ENCODE measurements at places on chromosomes 5 and 9.

DNA sequence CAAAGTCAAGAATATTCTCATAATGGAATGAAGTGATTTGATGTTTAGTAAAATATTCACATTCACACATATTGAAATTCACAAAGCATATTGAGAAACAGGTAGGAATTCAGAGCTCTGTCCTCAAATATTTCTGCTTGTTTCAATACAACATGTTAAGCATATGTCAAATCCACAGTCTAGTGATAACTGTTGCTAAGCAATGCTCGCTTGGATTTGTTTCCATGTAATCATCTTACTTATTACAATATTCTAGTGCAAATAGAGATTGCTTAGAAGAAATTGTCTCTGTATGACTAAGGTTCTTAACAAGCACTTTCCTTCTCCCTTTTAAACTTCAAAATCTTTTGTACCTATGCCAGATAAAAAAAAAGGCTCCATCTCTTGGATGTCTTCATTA lies 995.7 kb downstream of the CDH18 start:
- no peak for DNase-seq

DNA sequence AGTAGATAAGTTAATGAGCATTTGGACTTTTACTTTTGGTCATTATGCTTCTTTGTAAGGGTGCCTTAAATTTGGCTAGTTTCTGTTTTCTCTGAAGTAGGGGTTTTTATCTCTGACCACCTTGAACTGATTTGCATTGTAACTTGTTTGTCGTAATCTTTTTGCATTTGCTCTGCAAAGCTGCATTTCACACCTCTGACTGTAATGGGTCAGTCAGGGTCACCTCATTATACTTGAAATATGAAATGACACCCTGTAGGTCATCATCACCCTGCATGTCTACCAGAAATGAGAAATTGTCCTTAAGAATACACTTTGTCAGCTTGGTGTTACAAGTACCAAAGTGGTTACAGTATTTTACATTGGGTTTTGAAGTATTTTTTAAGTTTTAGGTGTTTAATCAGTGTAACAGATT lies 74.0 kb downstream of the KCNN2 start:
- no peak for DNase-seq

DNA sequence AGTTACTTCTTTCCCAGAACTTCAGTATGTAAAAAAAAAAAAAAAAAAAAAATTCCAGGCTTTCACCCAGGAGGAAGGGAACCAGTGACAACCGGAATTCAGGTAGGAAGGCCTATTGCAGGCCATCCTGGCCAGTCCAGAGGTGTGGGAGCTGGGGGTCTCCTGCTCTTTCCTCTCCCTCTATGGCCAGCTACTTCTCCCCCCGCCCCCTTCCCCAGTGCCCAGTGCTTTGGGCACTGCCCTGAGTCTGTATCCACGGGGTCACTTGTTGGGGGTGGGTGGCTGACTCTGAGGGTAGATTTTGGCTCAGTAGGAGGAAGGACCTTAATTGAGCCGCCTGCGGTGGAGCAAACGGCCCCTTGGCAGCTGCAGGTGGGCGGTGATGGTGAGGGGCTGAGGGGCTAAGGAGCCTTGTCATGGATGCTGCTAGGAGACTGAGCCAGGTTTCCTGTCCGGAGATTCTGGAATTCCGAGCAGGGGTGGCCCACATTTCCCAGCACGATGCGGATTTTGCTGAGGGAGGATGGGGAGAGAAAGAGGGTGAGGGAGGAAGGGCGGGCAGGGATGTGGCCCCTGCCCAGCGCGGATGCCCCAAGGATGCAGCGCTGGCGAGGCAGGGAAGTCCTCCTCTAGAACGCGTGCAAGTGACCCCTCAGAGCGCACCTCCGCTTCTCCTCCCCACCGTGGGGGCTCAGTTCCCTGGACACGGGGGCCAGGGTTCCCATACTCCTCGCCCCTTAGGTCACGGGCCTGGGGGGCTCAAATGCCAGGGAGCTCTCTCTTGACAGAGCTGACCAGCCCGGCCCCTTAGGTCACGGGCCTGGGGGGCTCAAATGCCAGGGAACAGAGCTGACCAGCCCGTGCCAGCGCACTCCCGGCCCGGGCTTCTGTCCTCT lies 1.2 kb upstream of the PHF2 start:
- no peak for DNase-seq

- DNase-seq: no peak
These were observed 32.5 kb upstream of the MIER3 start for GRCh38 chr5:56984445-56984844.

DNA sequence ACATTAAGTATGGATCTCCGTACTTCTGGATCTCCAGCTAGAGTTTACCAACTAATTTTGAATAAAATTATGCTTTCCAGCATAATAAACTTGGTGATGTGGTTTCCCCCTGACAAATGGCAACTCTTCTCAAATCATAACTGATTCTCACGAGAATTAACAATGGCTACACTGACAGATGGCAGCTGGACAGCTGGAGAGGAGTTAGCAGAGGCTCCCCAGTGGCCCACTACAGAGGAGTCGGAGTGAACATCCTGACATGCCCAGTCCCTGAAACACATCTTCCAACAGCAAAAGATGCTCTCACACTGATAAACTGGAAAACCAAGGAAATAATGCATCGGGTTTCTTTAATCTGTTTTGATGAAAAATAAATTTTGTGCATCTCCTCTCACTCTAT lies 239.6 kb downstream of the MAN2A1 start:
- DNase-seq: no peak

DNA sequence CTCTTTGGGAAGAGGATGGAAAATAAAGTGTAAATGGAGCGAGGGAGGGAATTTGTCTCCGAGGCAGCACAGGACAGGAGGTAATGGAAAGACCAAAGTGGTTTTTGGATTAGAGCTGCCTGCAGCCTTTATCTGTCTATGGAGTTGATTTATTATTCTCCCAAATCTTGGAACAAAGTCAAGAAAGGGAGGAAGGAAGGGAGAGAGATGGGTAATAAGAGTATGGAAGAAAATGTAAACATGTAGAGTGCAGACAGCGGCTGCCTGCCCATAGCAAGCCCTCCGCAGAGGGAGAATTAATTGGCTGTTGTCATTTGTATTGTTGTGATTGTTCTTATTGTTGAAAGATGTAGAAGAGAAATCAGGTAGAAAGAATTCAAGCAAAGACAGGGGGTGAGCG lies 15.7 kb downstream of the KCNIP1 start:
- no peak for DNase-seq

DNA sequence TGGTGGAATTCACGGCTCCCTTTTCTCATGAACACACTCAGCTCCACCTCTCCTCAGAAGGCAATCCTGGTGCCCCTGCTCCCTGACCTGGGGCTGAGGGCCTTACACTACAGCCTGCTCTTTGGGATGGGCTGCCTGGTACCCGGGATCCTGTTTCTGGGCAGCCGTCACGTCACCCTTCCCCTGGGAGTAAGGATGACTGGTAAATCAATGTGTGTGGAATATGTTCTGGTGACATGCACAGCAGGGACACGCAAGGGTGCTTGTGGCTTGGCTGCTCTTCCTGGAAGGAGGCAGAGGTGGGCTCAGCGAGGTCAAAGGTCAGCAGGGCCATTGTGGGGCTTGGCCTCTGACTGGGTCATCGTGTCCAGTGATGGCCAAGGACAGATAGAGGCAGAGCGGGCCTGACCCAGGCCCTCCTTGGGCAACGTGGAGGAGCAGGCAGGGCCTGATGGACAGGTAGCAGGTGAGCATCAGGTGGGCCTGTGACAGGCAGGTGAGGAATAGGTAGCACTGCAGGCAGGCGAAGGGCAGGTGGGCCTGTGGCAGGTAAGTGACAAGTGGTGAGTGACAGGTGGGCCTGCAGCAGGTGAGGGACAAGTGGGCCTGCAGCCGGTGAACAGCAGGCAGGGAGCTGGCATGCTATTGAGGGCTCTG lies 399.4 kb upstream of the IRX4 start:
- DNase-seq: no peak

GRCh38 chr5:85168474-85168873 lies 783.8 kb upstream of the EDIL3 start:
- no peak for DNase-seq

GRCh38 chr9:17600962-17601593 lies 22.2 kb downstream of the SH3GL2 start:
- no peak for DNase-seq

- no peak for DNase-seq
These were observed 240.7 kb upstream of the NREP start for GRCh38 chr5:111997711-111998110.

Measured in effector CD8-positive, alpha-beta T cell (primary cell).